ENCODE measurements at places on chromosomes 5 and 9. TPM values are rescaled to one million over a fixed set of nuclear protein-coding genes. Genes with fewer than 3 reads are reported as not detected.
A peak's percentile ranks its signal among the peaks of the same experiment; 100 is the strongest.

The TAF11L11 gene
- total RNA-seq = not detected

DNA sequence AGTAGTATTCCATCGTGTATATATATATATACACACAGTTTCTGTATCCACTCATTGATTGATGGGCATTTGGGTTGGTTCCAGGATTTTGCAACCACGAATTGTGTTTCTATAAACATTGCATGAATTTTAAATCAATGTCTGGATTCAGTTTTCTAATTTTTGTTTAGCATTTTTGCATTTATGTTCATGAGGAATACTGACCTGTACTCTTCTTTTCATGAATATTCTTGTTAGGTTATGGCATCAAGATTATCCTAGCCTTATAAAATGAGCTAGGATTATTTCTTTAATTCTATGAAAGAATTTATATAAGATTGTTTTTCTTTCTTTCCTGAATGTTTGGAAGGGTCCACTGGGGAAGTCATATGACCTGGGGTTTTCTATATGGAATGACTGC lies 35.3 kb upstream of the TMEM215 start:
- DNase-seq = no peak

DNA sequence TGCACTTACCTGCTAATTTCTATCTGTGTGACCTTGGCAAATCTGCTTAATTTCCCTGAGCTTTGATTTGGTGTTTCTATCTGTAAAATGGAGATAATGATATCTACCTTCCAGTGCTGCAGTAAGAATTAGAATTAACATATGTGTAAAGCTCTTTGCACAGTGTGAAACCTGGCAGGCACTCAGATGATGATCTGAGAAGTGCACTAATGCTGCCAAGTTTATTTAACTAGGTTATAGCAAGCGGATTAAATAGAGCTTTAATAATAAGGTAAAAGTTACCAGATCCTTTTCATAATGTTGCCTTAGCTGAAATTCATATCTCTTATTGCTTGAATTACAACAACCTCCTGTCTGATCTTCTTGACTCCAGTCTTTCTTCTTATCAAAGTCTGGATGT lies 315.3 kb upstream of the CD180 start:
- DNase-seq = no peak

DNA sequence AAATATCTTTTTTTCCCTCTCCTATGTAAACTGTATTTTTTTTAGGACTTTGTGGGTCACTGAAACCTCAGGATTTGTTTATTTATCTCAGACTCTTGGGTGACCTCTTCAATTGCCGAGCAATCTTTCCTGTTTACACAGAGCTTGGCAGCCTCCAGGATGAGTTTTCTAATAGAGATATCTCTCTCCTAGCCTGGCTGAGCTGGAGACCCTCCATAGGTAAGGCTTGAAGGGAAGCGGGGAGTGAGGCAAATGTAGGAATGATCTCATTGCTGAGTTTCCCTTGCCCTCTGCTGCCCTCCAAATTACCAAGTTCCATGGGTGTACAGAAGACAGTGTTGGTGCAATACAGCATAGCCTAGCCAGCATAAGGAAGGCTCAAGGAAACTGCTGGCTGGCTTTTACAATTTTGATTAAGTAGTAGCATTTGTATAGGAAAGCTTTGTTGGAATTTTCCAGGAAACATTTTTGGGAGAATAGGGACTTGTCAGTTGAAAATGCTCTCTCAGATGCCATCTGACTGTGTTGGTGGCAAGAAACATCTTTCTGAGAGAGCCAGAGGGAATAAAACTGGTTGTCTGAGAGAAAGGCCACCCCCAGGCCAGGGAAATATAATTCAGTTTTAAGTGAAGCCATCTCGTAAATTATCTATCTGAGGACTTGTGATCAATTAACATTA lies 116.0 kb downstream of the NMUR2 start:
- no peak for DNase-seq

GRCh38 chr9:370086-370485 lies 155.4 kb downstream of the DOCK8 start:
- no peak for DNase-seq

DNA sequence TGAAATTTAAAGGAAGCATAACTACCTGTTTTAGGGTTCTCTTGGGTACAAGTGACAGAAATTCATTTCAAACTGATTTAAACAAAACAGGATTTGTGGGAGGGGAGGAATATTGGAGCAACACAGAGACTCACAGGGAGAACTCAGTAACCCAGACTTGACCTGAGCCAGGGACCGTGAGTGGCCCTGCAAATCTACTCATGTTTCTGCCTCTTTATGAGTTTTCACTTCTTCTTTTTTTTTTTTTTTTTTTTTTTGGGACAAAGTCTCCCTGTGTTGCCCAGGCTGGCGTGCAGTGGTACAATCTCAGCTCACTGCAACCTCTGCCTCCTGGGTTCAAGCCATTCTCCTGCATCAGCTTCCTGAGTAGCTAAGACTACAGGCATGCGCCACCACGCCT lies 405.6 kb upstream of the ZNF608 start:
- no peak for DNase-seq

- no peak for DNase-seq
Measured at GRCh38 chr9:125998837-125999503, 251.8 kb downstream of the PBX3 start.

The SPINK13 gene
- not detected for total RNA-seq

- DNase-seq = no peak
Measured at GRCh38 chr9:108972626-108973209, 38.5 kb downstream of the ABITRAM start.

The SH3TC2 gene
- total RNA-seq = 24.0 TPM

GRCh38 chr9:127541865-127542264 lies 70.2 kb upstream of the STXBP1 start:
- no peak for DNase-seq

DNA sequence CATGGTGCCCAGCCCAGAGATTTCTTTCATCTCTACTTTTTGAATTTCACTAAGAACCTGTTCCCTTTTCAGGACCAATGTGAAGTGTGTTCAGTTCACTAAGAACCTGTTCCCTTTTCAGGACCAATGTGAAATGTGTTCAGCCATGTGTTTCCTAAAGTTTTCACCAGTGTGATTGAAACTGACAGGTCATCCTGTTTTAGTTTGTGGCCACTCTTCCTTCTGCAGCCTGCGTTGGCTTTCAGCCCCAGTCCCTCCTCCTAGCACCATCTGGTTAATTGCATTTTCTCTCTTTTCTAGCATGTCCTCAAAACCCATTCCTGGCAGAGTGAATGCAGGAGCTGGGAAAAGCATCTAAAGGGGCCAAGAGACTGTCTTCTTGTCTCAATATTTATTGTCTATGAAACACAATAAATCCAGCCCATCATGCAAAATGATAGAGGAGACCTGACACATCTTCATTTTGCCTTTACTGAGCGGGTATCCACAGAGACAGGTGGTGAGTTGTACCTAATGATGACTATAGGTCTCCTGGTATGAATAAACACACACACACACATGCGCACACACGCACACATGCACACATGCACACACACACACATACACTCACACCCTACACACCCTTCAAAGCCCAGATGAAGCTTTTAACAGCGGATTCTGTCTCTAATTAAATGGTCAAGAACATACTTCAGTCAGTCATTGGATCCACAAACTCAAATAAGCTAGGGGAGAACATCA lies 6.1 kb upstream of the PANK3 start:
- DNase-seq = no peak

The CDKN2B gene
- not detected for total RNA-seq

The SLC46A2 gene
- total RNA-seq = not detected

DNA sequence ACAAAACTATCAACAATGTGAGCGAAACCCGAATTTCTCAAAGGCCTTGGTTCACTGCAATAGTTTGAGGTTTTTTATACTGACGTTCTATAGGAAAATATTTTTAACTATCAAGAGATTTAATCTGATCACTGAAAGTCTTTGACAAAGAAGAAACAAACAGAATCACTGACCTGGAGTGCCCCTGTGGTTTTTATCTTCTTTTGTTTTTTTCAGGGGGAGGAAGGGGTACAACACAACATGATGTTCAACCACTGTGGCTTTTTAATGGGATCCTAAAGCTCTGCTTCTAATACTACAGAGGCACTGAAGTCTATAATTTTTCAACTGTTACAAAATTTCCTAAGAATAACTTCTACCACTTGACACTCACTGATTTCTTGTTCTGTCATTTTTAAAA lies 185.9 kb downstream of the AP3B1 start:
- DNase-seq = no peak

DNA sequence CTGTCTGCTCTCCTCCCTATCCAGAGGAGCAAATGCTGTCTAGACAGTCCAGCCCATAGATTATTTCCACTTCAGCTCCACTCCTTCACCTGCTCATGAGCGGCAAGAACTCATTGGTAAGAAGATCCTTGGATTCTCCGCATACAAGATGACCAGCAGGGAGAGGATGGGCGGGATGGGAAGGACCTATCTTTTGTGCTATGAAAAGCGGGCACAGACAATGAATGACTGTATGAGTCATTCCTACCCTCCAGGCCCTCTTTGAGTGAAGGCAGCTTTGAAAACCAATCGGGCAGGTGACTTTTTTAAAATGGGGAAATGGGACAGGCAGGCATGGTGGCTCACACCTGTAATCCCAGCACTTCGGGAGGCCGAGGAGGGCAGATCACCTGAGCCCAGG lies 49.4 kb downstream of the SMIM23 start:
- DNase-seq = no peak

DNA sequence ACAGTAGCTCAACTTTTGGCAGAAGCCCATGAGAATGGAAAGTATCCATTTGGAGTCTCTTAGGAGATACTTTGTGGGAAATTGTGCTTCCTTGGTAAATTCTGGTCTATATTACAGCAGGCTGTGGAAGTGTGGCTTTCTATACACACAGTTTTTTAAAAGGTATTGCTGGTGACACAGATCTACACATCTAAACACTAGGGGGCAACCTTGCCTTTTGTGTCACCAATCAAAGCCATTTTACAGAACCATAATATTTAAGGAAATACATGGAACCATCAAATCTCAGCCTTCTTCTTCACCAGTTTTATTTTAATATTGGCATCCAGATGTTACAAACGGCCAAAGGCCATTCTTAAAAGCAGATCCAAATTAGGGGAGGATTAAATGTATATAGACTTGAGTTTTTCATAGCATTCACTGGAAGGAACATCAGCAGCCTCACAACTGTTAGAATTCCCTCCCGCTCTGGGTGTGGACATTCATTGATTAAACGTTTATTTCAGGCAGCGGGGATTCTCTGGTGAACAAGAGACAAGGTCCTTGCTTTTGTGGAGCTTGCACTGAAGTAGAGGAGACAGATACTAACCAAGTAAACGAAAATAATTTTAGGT lies 132.4 kb upstream of the EPB41L4A start:
- peak; percentile 51 for DNase-seq

The PCDHGB6 gene
- 0.10 TPM for total RNA-seq

GRCh38 chr9:123400926-123401503 lies 45.0 kb downstream of the CRB2 start:
- DNase-seq = no peak

- no peak for DNase-seq
Measured at GRCh38 chr9:136729144-136729543, 13.6 kb downstream of the LCN10 start.

GRCh38 chr9:127485995-127486394 lies 34.7 kb downstream of the LRSAM1 start:
- DNase-seq = no peak

The NOXA1 gene
- total RNA-seq = 0.10 TPM

The RANBP17 gene
- total RNA-seq = 8.4 TPM

The SH3RF2 gene
- total RNA-seq = 18.9 TPM

The CCDC152 gene
- 0.03 TPM for total RNA-seq

DNA sequence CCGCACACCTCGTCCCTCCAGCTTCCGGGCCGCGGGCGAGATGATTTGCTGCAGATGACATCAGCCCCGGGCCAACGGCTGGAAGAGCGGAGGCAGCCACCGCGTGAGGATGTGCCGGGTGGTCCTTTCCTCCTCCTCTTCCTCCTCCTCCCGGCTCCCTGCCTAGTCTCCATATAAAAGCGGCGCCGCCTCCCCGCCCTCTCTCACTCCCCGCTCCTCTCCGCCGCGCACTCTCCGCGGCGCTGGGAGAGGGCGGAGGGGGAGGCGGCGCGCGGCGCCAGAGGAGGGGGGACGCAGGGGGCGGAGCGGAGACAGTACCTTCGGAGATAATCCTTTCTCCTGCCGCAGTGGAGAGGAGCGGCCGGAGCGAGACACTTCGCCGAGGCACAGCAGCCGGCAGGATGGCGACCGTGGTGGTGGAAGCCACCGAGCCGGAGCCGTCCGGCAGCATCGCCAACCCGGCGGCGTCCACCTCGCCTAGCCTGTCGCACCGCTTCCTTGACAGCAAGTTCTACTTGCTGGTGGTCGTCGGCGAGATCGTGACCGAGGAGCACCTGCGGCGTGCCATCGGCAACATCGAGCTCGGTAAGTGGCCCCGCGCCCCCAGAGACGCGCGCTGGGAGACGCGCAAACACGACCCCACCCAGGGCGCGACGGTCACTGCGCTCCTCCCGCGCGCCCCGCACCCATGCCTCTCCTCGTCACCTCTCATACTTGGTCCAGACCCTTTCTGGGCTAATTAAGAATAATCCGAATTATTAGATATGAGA lies at the start of gene MAP1B:
MAP1B (plus strand) TSS at position 345 of the 770 bp plus-strand sequence; CDS start at position 402, 57 bp downstream.
- peak; percentile 80 for DNase-seq

The PTPN3 gene
- 5.0 TPM for total RNA-seq

GRCh38 chr5:150075806-150076205 lies 10.5 kb downstream of the CSF1R start:
- DNase-seq = no peak

The MYOZ3 gene
- total RNA-seq = not detected

The BHMT2 gene
- total RNA-seq = not detected

GRCh38 chr9:113913426-113914195 lies 37.5 kb downstream of the ZNF618 start:
- DNase-seq = no peak

DNA sequence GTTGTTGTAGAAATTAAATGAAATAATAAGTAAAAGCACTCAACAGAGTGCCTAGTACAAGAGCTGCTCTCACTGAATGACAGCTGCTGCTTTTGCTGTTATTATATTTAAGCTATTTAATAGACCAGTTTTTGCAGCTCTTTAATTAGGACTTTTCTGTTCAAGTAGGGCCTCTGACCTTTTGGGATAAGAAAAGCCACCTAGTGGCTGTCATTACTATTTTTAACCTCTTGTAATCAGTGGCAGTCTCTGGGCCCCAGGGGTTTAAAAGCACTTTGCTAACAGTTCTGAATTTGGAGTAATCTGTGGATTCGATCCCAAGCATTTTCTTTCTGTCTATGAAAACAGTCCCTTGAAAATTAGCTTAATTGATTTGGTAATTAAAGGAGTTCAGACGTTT lies 121.1 kb downstream of the NUDT12 start:
- DNase-seq = no peak

GRCh38 chr5:89968958-89969381 lies 440.6 kb downstream of the CETN3 start:
- DNase-seq = no peak

- peak; percentile 44 for DNase-seq
Measured at GRCh38 chr5:35436400-35437057, 181.1 kb upstream of the SPEF2 start.

The EDIL3 gene
- 2.4 TPM for total RNA-seq

The SLCO6A1 gene
- not detected for total RNA-seq

DNA sequence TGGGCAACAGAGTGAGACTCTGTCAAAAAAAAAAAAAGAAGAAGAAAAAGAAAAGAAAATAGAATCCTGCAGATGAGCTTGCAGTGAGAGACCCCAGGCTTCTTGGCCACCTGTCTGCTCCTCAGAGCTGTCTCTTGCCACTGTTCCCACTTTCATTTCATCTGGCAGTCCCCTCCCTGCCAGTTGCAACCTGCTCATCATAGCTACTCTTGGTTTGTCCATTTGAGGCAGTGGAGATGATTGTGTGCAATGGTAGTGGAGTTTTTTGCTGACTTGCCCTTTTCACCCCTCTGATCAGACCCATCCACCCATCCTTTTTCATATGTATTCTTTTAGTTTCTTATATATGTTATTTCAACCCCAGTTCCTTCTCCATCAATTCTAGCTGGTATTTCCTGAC lies 28.7 kb downstream of the ANKRD33B start:
- no peak for DNase-seq
